ENCODE measurements at places on chromosomes 16 and 17.
A peak's percentile ranks its signal among the peaks of the same experiment; 100 is the strongest.

DNA sequence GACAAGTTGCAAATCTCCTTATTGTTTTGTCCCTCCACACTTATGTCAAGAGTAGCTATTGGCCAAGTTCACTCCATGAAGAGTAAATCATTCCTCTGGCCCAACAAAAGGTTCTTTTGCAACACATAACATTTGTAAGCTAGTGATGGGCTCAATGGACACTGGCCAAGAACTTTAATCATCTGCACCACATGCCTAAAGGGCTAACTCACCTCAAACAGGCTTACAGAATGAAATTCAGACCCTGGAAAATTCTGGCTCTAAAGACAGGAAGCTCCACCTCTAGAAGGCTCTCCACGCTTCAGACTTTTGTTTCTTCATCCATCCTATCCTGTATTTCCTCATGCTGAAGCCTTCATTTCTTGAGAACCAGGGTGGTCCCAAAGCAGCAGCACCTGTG is 10.9 kb upstream of the ANKFN1 start:
- DNase-seq, result no peak

DNA sequence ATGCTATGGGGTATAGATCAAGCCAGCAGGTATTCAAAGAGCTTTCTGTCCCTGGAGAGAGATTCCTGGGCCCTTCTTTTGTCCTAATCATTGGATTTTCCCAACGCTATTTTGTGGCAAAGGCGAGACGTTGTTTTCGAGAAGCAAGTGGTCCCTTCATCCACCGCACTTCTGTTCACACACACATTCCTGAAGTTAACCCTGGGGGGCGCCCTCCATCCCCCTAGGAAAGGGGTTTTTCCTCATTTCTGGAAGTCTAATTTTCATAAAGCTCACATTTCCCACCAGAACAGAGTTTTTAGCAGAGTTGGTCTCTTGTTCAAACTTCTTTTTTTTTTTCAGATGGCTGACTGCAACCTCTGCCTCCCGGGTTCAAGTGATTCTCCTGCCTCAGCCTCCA is 11.9 kb downstream of the SCGB1C2 start:
- no peak for DNase-seq

- peak; percentile 77 for DNase-seq
Observed at GRCh38 chr17:64492481-64493109, 4.3 kb downstream of the POLG2 start.

- DNase-seq, result no peak
Observed at GRCh38 chr17:13353590-13353989, 248.1 kb downstream of the HS3ST3A1 start.

- no peak for DNase-seq
Observed at GRCh38 chr16:67449336-67449735, 18.4 kb downstream of the HSD11B2 start.

Measured in CD4-positive, alpha-beta T cell treated with Interleukin-2 at 100 ng/mL for 4 hours (primary cell).